ENCODE measurements at places on chromosomes 7 and 10.

DNA sequence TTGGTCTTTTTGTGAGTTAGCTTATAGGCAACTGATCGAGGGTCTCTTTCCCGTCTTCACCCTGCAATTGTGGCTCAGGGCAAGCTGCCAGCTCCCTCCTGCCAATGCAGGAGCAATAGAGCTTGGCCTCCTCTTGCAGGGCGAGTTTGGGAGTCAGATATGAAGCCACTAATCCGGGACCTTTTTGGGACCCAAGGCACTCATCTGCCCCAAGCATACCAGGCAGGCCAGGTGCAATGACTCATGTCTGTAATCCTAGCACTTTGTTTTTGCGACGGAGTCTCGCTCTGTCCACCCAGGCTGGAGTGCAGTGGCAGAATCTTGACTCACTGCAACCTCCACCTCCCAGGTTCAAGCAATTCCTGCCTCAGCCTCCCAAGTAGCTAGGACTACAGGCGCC is 21.1 kb downstream of the LIMK1 start:
- DNase-seq, result peak; percentile 36

DNA sequence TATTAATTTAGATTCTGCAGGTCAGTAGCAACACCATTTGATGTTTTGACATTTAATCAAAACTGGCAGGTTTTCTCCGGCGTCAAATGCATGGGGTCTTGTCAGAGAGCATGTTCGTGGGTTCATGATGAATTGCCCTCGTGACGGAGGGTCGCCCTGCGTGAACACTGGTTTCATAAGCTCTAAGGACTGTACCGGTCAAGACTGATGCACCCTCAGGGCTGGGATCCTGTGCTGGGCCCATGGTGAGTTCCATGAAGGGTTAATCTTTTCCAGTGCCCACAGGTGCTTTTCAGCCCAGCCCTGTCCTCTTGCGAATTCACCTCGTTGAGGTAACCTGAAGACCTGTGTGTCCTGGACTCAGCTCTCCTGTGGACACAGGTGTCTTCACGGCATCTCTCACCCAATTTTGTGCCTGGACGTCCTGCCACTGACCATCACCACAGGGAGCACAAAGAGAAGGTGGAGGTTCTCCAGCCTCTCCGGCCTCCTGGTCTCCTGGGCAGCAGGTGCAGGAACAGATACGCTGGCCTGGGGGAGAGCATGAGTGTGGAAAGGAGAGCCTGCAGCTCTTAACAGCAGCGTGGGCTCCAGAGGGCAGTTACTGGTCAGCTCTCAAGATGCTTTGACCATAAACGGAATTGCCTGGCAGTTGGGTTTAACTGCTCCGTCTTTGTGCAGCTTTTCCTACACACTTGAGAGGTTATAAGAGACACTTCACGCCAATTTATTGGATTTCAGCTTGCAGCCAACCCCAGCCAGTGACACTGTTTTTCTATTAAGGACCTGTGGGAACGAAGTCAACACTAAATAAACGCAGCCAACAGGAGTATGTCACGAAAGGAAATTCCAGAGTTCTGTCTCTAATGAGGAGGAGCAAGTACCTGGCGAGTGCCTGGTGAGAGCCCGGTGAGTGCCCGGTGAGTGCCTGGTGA is 37.4 kb upstream of the CFAP46 start:
- DNase-seq, result no peak

GRCh38 chr7:318878-319661 is 29.1 kb downstream of the FOXL3 start:
- DNase-seq, result no peak

DNA sequence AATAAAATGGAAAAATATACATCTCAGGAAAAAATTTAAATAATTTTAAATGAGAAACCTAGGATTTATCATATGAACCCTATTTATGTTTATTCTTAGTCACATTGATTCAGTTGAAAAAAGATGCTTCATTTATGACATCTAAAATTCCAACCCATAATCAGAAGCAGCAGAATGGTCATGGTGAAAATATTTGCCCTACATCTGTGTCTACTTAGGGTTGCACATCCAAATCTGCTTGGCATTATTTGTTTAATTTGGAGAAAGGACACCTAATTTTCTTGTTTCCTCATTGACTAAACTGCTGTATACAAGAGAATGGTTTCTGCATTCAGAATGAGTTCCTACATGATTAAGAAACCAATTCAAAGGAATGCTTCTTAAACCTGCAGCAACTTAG is 72.9 kb upstream of the SKAP2 start:
- DNase-seq, result no peak

DNA sequence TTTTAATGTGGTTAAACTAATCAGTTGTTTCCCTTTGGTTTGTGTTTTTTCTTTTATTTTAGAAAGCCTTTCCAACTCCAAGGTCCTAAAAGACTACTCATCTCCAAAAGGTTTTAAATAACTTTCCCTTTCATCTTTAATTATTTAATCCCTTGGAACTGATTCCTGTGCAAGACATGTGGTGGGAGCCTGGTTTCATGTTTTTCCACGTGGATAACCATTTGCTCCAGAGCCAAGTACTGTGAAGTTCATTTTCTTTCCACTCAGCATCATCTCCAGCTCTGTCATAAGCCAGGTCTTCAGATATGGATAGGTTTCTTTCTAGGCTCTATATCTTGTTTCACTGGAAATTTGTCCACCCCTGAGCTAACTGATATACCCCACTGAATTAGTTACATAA is 16.7 kb downstream of the PPP1R3C start:
- DNase-seq, result no peak

DNA sequence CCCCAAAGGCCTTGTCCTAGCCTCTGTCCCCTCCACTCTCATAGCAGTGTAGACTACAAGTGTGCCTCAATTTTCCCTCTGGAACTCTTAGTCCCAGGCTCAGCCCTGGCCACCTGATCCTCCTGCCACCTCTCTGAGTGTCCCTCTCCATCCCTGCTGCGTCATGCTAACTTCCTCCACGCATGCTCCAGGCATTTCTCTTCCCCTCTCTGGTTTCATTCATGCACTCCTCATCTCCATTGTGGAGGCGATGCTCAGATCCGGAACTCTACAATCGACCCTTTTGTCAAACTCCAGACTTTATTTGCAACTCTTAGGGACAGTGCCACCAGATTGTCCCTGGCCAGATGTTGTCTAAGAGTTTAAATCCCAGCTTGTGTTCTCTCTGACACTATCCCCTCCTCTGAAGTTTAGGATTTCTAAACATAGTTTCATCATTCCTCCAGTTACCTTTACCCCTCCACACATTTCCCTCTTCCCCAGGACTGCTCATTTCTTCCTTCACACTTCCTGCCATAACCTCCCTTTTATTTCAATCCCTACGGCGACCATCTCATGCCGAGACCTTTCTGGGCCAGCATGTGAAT is 492.6 kb downstream of the PLXNA4 start:
- no peak for DNase-seq

DNA sequence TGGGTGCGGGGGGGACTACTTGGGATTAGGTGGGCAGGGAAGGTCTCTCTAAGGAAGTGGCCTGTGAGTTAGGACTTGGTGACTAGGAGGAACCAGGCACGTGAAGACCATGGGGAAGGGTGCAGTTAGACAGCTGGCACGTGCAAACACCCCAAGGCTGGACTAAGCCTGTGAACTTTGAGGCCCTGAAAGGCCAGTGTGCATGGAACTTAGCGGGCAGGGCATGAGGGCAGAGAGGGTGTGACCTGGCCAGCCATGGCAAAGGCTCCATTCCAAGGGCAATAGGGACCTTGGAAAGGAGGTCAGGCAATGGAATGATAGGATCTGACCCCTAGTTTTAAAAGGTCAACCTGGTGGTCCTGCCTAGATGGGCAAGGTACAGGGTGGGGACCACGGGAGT is 158.4 kb upstream of the PCBD1 start:
- no peak for DNase-seq

DNA sequence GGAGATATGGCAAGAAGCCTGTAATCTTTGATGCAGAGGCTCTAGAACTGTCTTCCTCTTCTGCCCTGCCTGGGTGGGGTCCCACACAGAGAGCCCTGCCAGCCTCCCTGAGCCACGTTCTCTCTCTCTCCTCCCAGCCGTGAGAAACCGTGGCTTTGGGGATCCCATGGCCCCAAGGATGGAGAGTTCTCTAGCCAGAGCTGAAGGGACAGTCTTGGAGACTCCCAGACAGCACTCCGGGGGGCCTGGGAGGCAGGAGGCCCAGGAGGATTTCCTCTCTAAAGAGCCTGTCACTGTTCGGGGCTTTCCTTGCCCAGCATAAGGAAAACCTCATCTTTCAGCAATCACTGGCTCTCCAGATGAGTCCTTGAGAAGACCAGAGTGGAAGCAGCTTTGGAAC is 227.1 kb downstream of the ARHGAP12 start:
- DNase-seq, result no peak

GRCh38 chr7:66877577-66878300 is 43.3 kb upstream of the TMEM248 start:
- no peak for DNase-seq

GRCh38 chr10:51892965-51893658 is 193.7 kb upstream of the CSTF2T start:
- no peak for DNase-seq

- no peak for DNase-seq
These were observed 162.4 kb upstream of the MDFIC start for GRCh38 chr7:114759347-114760062.
